Stimulated activated CD8-positive, alpha-beta memory T cell treated with anti-CD3 and anti-CD28 coated beads, Interleukin-4, amount 100 ng/mL, for 1 hour (primary cell): ENCODE measurements at places on chromosomes 4 and X.

- DNase-seq = no peak
Observed at GRCh38 chrX:68177542-68177941, 255.8 kb downstream of the OPHN1 start.

- no peak for DNase-seq
Observed at GRCh38 chr4:1290165-1290977, 680 bp downstream of the MAEA start.

DNA sequence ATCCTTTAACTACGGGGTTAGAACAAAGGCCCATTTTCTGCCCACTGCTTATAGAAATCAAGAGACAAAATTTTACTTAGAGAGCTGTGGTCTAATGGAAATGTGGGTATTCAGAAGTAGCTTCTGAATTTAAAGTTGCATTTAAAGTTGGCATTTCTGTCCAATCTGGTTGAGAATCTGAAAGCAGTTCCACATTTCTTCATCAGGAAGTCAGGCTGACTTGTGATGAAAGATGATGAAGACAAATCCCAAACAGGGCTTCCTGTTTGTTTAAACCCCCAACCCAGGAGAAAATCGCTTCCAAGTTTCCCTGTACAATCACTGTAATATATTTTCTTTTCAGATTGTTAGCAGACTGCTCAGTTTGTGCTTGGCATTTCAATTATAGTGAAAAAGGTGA, 345.3 kb downstream of the SPRY1 start:
- DNase-seq = no peak

DNA sequence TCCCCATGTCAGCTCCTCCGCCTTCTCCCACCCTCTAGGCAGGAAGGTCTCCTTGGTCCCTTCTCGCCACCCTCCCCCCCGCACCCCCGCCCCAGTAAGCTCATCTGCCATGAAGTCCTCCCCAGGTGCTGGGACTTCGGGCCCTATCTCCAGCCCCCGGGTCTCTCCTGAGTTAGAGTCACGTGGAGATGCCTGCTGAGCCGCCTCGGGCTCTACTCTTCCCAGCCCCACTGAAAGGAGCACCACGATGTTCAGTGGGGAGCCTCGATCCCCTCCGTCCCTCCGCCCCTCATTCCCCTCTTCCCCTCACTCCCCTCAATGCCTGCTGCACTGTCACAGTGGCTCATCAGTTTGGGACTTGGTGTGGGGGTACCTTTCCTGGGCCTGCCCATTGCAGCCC, 3.9 kb downstream of the HTRA3 start:
- DNase-seq = no peak

- DNase-seq = no peak
Observed at GRCh38 chr4:1777822-1778641, 15.1 kb upstream of the FGFR3 start.

DNA sequence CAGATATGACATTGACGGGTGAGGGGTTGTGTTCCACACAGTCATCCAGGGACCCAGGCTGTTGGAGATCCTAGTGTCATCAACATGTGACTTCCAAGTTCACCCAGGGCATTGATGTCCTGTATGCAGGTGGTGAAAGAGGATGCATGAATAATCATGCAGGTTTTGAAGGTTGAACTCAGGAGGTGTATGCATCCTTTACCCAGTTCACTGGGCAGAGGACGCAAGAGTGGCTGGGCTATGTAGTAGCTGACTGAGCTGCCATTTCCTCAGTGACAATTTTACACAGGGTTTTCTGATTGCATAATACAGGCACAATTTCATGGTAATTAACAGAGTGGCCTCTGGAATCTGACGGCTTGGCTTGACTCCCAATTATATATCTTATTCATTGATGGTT, 323.0 kb downstream of the HS3ST1 start:
- no peak for DNase-seq

DNA sequence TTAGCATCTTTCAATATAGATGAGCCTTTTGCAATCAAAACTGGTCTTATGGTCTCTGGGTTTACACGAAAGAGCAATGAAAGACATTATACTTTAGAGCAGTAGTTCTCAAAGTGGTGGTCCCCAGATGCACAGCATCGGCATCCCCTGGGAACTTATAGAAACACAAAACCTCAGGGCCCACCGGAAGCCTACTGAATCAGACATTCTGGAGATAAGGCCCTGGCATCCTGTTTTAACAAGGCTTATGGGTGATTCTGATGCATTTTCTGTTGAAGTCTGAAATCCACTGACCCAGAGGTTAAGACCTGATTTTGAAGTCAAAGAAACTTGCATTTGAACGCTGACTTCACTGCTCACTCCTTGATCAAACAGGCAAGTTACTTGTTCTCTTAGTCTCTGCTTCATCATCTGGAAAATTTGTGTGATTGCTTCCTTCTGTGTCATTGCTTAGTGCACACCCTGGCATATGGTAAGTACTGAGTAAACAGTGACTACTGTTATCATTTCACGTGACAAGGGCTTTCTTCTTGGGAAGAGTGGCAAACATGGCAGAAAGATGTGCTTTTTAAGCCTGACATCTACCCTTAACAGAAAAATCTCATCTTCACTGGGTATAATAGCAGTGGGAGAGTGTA, 14.5 kb downstream of the CHRNA9 start:
- no peak for DNase-seq

GRCh38 chr4:183289688-183290087, 30.4 kb downstream of the CLDN22 start:
- DNase-seq = no peak

DNA sequence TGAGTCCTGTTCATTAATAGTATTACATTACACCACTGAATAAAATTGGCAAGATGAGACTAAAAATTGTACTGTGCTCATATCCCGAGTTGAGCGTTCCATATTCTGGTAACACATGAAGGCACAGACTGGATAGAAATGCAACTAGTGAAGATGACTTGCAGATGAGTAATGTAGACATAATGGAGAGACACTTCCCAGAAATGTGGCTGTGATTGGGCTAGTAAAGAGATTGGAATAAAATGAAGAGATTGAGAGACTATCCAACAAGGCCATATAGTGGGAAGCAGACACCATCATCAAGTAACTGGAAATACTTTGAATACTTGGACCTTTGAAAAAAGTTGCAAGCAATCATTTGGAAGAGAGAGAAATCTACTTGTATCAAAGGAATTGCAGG, 77.3 kb downstream of the DCAF8L1 start:
- no peak for DNase-seq

GRCh38 chr4:21948347-21949072, at the start of gene KCNIP4:
Gene KCNIP4 (minus strand): TSS chr4:21948772.
- DNase-seq = no peak

GRCh38 chr4:94640151-94640550, 117.6 kb upstream of the BMPR1B start:
- DNase-seq = no peak

DNA sequence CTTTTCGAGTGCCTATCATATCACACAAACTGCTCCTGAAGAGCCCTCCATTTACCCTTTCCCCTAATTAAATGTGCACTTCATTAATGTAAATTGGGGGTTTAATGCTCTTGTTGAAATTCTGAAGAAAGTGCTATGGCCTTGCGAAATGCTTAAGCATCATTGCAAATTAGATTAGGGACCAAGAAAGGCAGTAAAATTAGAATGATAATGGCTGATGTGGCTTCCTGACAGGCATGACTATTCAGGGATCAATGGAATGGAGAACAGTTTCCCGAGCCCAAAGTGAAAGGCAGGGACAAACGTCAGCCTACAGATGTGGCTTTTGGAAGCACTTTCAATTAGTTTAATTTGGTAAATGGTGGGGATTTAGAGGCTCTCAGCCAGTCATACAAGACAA, 120.1 kb downstream of the NKX6-1 start:
- DNase-seq = no peak

- no peak for DNase-seq
Observed at GRCh38 chrX:2587146-2587545, 86.4 kb upstream of the DHRSX start.

GRCh38 chr4:125313497-125313896, 1.3 kb upstream of the FAT4 start:
- no peak for DNase-seq

DNA sequence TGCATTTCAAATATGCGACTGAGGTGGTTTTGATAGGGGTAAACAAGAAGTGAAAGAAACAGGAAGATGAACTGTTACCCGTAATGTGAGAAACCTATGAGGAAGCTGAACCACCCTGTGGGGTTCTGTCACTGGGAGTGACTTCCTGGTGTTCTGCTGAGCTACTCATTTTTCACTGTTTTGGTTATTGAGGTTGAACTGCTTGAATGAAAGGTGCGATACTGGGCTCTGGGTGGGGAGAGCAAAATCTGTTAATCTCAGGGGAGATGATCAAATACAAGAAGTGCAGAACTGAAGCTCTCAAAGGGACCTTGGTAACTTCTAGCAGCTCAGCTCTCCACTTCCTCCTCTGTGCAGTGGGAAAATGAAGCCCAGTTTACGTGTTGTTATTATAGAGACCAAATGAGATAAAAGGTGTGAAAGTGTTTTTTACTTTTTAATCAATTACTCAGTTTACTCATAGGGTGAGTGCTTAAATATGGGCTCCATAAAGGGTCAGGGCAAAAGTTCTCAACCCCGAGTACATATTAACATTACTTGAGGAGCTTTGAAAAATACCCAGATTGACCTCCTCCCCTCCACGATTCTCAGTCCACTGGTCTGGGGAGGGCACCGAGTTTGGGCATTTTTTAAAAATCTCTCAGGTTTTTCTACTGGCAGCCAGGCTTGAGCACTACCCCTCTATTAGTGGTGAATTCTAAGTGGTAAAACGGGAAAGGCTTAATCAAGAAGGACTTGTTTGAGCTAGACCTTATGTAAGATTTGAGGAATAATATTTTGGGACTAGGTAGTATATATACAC, 66.7 kb downstream of the COQ2 start:
- DNase-seq = peak; percentile 31

DNA sequence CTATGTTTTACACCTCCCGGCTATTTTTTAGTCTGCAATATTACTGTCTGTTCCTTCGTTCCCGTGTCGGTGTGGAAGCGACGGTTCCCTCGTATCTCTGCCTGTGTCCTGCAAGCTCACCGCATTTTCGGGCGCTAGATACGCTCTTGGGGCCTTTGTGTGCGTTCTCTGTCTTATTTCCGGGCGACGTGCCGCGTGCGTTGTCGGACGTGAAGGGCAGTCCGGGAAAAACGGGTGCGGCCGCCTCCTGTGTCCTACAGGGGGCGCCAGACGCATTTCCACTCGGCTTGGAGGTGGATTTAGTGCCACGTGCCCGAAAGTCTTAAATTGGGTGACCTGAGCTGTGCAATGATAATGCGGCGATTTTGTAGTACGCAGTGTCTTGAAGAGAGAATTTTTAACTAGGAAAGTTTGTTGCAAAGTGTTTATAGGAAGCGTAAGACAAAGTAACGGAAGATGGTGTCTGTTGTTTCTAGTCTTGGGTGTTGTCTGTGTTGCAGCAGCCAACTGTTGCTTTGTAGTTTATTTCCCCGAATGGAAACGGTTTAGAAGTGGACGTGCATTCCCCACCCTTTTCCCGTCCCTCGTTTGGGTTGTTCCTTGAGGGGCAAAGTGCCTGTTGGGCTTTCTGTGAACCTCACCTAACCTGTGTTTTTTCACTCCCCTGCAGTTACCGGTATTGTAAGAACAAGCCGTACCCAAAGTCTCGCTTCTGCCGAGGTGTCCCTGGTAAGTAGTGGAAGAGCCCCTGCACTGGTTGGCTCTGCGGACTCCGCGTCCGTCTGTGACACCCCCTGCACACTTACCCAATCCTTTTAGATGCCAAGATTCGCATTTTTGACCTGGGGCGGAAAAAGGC, 720 bp downstream of the RPL10 start:
- peak; percentile 60 for DNase-seq

GRCh38 chr4:42350611-42351182, 46.6 kb upstream of the SHISA3 start:
- no peak for DNase-seq

DNA sequence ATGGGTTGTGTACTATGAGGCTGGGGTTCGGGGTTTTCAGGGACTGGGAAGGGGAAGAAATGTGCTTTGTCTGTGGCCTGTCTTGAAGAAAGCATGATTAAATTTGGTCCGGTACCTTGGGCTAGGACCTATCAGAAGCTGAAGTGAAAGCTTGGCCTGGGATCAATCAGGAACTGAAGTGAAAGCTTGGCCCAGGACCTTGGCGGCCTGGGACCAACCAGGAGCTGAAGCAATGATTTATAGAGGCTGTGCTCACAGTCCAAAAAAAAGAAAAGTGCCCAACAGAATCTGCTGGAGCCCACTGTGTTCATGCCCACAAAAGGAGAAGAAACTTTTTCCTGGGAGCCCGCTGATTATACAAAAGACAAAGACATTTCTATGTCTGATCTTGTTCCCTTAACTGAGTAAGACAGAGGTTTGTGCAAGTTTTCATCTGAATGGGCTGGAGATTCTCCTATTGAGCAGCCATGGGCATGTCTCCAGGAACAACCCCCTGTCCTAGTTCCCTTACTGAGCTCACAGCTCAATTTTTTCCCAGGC, 1427.9 kb downstream of the FAM133A start:
- DNase-seq = no peak

- DNase-seq = no peak
Observed at GRCh38 chr4:22635692-22636091, 57.0 kb upstream of the GBA3 start.

- DNase-seq = no peak
Observed at GRCh38 chrX:48468247-48468671, 1.8 kb downstream of the SLC38A5 start.

GRCh38 chr4:88865046-88865445, 167.4 kb upstream of the NAP1L5 start:
- DNase-seq = no peak

DNA sequence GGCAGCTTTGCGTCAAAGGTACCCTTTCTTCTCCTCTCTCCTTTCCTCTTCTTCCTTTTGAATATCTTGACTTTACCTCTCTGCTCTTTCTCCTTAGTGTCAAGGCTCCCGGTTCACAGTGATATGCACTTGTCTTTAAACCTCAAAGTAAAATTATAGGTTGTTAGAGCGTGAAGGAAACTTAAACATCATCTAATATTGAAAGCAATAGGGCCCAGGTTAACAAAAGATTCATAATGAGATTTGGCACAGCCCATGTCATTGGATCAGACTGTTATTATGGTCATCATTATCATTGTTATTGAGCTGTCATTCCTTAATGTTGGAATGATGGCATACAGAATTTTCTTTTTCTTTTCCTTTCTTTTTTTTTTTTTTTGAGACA, 32.5 kb downstream of the FTHL17 start:
- DNase-seq = no peak

DNA sequence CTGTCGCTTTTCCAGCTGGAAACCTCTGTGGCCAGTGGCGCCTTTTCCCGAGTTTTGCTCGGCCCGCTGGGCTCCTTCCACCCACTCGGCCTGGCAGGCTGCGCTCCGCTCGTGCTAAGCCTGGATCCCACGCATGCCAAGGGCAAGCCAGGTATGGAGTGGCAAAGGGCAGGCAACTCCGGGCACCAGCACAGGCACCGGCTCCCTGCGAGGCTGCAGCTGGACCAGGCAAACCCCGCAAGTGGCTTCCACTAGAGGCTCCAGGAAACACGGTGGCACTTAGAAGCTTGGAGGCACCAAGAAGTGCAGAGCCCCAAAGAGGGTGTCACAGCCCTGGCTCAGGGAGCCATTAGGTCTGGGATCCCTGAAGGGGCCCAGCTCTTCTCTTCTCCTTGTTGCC, 59.5 kb downstream of the PPA2 start:
- no peak for DNase-seq

DNA sequence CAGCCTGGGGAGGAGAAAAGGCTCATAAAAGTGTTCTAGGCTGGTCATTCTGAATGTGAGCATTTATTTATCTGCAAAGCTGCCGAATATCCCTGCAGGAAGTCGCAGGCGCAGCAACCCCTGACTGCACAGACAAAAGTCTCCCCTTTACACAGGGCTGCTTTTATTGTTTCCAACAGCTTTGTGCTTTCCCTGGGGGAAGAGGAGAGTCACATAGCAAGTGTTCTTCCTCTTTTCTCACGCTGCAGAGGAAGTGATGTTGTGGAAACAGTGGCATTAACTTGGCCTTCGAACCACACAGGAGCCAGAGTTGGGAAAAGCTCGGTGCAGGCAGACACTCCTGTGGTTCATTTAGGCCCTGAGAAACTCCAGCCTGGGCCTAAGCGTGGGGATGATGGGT, 81.5 kb upstream of the BCOR start:
- no peak for DNase-seq
